ENCODE measurements at places on chromosomes 3 and 15. TPM values are rescaled to one million over a fixed set of nuclear protein-coding genes. Genes with fewer than 3 reads are reported as not detected.

- no peak for DNase-seq
These were observed 12.8 kb downstream of the ARL6IP5 start for GRCh38 chr3:69097407-69098086.

DNA sequence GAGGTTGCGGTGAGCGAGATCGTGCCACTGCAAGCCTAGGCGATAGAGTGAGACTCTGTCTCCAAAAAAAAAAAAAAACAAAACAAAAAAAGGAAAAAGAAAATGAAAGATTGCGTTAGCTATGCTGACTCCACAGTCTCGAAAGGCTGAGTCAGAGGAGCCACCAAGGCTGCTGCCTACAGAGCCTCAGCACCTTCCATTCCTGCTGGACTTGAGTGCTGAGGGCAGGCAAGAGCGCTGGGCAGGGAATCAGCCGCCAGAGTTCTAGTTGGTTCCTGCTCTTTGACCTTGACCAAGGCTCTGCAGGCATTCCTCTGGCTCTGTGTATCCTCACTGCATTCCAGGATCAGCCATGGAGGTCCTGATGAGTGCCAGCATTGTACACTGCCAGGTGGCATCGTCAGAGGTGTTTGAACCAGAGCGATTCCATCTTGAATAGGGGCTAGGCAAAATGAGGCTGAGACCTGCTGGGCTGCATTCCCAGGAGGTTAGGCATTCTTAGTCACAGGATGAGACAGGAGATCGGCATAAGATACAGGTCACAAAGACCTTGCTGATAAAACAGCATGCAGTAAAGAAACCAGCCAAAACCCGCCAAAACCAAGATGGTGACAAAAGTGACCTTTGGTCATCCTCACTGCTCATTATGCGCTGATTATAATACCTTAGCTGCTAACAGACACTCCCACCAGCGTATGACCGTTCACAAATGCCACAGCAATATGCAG, 5.9 kb downstream of the MESP2 start:
- peak; percentile 41 for DNase-seq

DNA sequence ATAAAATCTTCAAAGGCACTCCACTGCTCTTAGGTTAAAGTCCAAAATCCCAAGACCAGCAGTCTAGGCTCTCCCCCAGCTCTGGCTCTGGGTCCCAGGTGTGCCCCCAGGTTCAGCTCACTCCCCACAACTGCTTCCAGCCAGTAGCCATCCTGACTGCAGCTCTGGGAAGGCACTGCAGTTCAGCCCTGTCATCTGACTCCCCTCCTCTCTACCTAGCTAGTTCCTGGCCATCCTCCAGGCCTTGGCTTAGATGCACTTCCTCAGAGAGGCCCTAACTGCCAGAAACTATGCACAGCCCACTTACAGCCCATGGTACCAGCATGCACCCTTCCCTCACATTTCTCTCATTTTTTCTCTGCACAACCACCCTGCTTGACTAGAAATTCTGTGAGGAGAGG, 25.5 kb downstream of the TBC1D2B start:
- no peak for DNase-seq

GRCh38 chr3:154795582-154795981, 284.5 kb upstream of the MME start:
- DNase-seq, result no peak

Gene KCNMB2
- total RNA-seq, result not detected

Gene CPNE4
- total RNA-seq, result 1.6 TPM
